Adrenal gland (tissue), 19 donors: ENCODE measurements at places on chromosomes 4 and X. TPM values are rescaled to one million over a fixed set of nuclear protein-coding genes. Genes with fewer than 3 reads are reported as not detected.

HSFX1 gene
- 1.0 TPM for total RNA-seq

NSG1 gene
- 12.6 TPM for total RNA-seq

MAGEA10 gene
- not detected for total RNA-seq

FDCSP gene
- total RNA-seq = not detected

PHOX2B gene
- total RNA-seq = not detected

P2RY4 gene
- not detected for total RNA-seq

POU3F4 gene
- not detected for total RNA-seq

- no peak overlapping the region for H3K27ac ChIP-seq
- no peak for DNase-seq
- H3K4me1 ChIP-seq = no peaks in the 10 kb centered on the region
Measured at GRCh38 chr4:23311983-23312382, 577.9 kb downstream of the PPARGC1A start.

DNA sequence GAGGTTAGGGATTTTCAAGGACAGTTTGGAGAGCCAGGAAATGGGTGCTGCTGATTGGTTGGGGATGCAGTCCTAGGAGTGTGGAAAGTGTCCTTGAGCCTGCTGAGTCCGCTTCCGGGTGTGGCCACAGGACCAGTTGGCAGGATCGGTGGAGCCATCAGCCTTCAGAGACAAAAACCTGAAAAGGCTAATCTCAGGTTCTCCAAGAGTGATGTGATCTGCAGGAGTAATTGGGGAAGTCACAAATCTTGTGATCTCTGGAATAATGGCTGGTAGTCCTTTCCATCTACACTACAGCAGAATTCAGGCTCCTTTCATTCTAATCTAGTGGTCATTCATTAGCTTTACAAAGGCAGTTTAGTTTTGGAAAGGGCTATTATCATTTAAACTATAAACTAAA, 55.9 kb upstream of the BMP2K start:
- H3K4me1 ChIP-seq = no peaks in the 10 kb centered on the region
- no peak overlapping the region for H3K4me3 ChIP-seq
- DNase-seq = peak; percentile 69
- no peaks in the 10 kb centered on the region for H3K27me3 ChIP-seq
- H3K27ac ChIP-seq = no peak overlapping the region

- no peak overlapping the region for H3K27ac ChIP-seq
- no peak for DNase-seq
- H3K27me3 ChIP-seq = no peaks in the 10 kb centered on the region
- H3K4me1 ChIP-seq = no peaks in the 10 kb centered on the region
- H3K36me3 ChIP-seq = no peaks in the 10 kb centered on the region
Measured at GRCh38 chr4:154312246-154312645, 179.4 kb downstream of the DCHS2 start.

DNA sequence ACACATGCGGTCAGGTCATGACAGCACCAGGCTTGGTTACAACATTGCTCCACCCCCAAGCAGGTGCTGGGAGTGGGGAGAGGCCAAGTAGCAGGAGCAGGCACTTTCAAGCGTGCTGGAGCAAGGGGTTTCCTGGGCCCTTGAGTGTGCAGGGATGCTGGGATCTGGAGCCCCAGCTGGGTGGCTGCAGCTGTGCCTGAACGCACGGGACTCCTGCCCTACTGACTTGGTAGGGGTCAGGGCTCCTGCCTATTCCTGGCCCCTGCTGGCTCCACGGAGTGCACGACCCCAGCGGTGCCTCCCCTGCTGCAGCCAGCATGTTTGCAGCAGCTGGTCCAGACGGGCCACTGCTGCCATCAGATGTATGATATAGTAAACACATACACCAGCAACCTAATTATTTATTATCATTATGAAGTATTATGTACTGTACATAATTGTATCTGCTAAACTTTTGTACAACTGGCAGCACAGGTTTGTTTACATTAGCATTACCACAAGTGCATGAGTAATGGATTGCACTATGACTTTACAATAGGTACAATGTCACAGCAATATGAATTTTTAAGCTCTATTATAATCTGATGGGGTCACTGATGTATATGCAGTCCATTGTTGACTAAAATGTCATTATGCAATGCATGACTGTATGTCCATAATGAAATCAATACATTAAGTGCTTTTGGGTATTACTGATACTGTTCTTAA, 620.6 kb downstream of the RAPGEF2 start:
- no peaks in the 10 kb centered on the region for H3K4me1 ChIP-seq
- no peak overlapping the region for H3K4me3 ChIP-seq
- no peaks in the 10 kb centered on the region for H3K36me3 ChIP-seq
- DNase-seq = no peak
- H3K27ac ChIP-seq = no peak overlapping the region

DNA sequence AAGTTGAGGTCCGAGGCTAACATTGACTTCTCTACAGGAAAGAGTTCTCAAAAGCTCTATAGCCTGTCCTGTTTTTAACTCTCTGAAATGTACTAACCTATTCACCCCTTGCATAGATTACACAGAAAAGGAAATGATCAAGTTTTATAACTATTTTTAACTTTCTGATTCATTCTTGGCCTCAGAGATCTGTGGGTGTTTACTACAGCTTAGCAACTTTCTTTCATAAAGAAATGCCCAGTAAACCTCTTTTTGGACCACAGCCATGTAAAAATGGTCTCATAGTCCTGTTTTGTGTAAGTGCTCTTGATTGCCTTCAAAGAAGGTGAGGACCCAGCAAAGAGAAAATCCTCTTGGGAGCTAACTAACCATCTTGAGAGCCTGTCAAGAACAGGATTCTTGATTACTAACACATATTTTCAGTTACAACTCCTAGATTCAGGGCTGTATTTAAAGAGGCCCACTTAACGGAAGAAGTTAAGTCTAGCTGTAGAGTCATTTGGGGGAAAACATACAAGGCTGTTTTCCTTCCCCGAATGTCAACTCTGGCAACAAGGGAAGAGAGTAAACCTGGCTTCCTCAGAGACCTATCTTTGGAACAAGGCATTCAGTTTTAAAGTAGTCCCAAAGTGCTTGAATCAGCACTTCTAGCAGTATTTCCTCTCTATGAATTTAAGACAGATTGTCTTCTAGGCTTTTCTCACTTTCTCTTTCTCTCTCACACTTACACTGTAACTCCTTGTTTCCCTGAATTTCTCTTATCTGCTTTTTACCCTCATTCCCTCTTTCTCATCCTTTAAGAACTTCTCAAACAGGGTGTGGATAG, 78.2 kb downstream of the IL21 start:
- H3K36me3 ChIP-seq = no peaks in the 10 kb centered on the region
- H3K4me3 ChIP-seq = no peak overlapping the region
- no peaks in the 10 kb centered on the region for H3K4me1 ChIP-seq
- H3K27ac ChIP-seq = no peak overlapping the region
- no peaks in the 10 kb centered on the region for H3K27me3 ChIP-seq
- DNase-seq = no peak

- no peak for DNase-seq
- H3K36me3 ChIP-seq = no peaks in the 10 kb centered on the region
- no peak overlapping the region for H3K27ac ChIP-seq
- no peaks in the 10 kb centered on the region for H3K27me3 ChIP-seq
Measured at GRCh38 chr4:112901962-112902411, 147.5 kb upstream of the ANK2 start.

GRCh38 chr4:140637836-140638235, 69.1 kb upstream of the UCP1 start:
- no peak overlapping the region for H3K4me3 ChIP-seq
- no peaks in the 10 kb centered on the region for H3K4me1 ChIP-seq
- no peak overlapping the region for H3K27ac ChIP-seq
- no peaks in the 10 kb centered on the region for H3K27me3 ChIP-seq

DNA sequence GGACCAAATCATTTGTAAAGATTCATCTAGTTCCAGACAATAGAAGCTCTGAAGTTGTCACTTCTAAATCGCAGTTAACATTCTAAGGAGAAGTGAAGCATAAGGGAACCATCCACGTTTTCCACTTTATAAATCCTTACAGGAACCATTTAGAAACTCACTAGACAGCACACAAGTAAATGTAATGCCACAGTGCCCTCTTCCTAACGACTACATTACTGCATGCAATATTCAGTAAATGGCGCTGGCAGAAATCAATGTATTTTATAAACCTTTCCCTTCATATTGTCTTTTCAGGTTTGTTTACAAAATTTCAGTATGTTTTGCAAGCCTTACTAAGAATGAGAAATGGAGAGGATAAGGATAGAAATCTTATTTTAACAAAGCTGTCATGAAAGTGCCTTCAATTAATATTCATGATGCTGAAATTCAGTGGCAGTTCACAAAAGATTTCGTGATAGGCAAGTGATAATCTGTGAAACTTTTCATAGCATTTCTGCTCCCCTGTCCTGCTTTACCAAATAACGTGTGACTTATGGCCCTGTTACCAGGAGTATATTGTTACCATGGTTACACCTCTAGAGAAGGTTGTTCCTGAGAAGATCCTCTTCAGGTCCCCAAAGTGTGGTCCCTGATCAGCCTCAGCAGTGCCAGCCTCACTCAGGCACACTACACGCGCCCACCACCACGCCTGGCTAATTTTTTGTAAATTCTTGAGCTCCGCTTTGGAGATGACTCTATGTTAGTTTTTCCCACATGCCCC, 54.2 kb downstream of the TMA16 start:
- DNase-seq = no peak
- no peak overlapping the region for H3K4me3 ChIP-seq

GRCh38 chr4:39730072-39730471, 32.1 kb downstream of the UBE2K start:
- H3K36me3 ChIP-seq = no peaks in the 10 kb centered on the region
- DNase-seq = no peak
- H3K27ac ChIP-seq = peak overlapping the region; percentile 31
- H3K4me3 ChIP-seq = no peak overlapping the region

- H3K4me3 ChIP-seq = no peak overlapping the region
- no peaks in the 10 kb centered on the region for H3K27me3 ChIP-seq
- no peak for DNase-seq
- no peaks in the 10 kb centered on the region for H3K36me3 ChIP-seq
- H3K4me1 ChIP-seq = peaks cover 4% of the 10 kb centered on the region
Measured at GRCh38 chr4:140131675-140132229, 22.2 kb downstream of the MAML3 start.

DNA sequence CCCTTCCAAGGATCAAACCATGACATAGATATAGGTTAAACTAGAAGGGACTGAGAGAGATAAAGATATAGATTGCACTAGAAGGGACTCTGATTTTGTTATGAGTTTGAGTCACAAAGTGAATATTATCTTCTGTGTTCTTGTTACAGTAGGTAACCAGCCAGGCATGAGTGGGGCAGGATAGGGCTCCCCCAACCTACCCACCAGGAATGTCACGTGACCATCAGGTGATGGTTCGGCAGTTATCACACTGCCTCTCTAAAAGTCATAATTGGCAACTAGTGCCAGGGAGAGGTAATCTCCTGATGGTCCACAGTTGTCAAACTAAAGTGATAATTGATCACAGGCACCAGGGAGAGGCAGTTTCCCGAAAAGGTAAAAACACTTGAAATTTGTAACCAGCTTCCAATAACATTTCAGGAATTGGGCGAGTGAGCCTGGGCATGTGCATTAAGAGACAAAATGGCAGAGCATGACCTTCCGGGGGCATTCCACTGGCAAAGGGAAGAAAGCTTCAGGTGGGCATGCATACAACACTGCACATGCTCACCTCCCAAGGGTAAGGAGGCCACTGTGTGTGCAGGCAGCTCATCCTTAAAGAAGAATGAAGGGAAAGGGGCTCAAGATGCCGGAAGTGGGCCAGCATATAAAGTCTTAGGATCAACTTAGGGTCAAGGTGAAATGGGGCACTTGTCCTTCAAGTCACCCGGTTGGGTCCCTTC, 533.6 kb upstream of the HTR2C start:
- H3K27ac ChIP-seq = no peak overlapping the region
- no peaks in the 10 kb centered on the region for H3K36me3 ChIP-seq
- H3K4me1 ChIP-seq = no peaks in the 10 kb centered on the region
- DNase-seq = no peak

- H3K4me3 ChIP-seq = no peak overlapping the region
- DNase-seq = no peak
- H3K4me1 ChIP-seq = no peaks in the 10 kb centered on the region
- no peak overlapping the region for H3K27ac ChIP-seq
- H3K36me3 ChIP-seq = no peaks in the 10 kb centered on the region
Measured at GRCh38 chr4:164765833-164766232, 11.9 kb downstream of the SMIM31 start.

GRCh38 chr4:42281324-42282020, 115.8 kb upstream of the SHISA3 start:
- no peak overlapping the region for H3K4me3 ChIP-seq
- H3K27ac ChIP-seq = no peak overlapping the region
- H3K4me1 ChIP-seq = no peaks in the 10 kb centered on the region
- no peaks in the 10 kb centered on the region for H3K27me3 ChIP-seq

GRCh38 chrX:69089203-69089602, 76.0 kb downstream of the PJA1 start:
- H3K27ac ChIP-seq = no peak overlapping the region
- H3K27me3 ChIP-seq = peaks cover 26% of the 10 kb centered on the region
- no peaks in the 10 kb centered on the region for H3K4me1 ChIP-seq
- H3K36me3 ChIP-seq = no peaks in the 10 kb centered on the region

DNA sequence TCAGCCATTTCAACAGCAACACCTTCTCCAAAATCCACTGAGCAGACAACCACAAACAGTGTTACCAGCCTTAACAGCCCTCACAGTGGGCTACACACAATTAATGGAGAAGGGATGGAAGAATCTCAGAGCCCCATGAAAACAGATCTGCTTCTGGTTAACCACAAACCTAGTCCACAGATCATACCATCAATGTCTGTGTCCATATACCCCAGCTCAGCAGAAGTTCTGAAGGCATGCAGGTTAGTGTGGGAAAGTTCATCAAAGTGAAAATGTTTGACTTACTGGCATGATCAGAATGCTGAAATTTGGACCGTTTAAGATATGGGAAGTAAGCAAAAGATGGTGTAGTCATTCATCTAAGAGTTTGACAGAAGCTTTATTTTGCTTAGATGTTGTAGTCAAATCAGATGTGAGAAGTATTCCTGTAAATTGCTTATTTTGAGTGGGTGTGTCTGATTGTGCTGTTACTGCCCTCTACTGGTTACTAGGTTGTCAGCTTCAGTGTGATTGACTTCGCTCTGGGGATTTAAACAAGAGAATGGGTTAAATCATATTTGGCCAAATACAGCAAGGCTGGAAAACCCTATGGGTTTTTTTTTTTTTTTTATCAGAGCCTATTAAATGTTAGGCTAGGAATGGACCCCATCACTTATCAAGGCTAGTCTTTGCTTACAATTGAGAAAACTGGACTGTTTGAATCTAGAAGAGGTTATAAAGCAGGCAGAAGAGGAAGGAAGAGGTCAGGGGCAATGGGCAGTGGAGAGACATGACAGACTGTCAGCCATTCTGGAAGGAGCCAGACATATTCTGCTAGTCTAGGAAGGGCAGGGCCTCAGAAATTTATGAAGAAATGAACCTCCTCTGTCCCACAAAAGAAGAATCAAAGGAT, 130.3 kb downstream of the DIPK2B start:
- DNase-seq = no peak
- no peak overlapping the region for H3K4me3 ChIP-seq
- no peaks in the 10 kb centered on the region for H3K4me1 ChIP-seq

GRCh38 chrX:118644378-118644777, 83.0 kb upstream of the IL13RA1 start:
- no peak overlapping the region for H3K27ac ChIP-seq
- DNase-seq = no peak
- H3K4me3 ChIP-seq = no peak overlapping the region
- H3K27me3 ChIP-seq = no peaks in the 10 kb centered on the region
